CD4-positive, alpha-beta T cell (primary cell): ENCODE measurements at places on chromosomes 1 and 21. TPM values are rescaled to one million over a fixed set of nuclear protein-coding genes. Genes with fewer than 3 reads are reported as not detected.

The C8A gene
- not detected for total RNA-seq

The OR2M3 gene
- total RNA-seq: not detected

The CLDN17 gene
- total RNA-seq: not detected

The CGN gene
- 0.08 TPM for total RNA-seq

- no peak for DNase-seq
Observed at GRCh38 chr1:237199026-237199425, 157.0 kb downstream of the RYR2 start.

DNA sequence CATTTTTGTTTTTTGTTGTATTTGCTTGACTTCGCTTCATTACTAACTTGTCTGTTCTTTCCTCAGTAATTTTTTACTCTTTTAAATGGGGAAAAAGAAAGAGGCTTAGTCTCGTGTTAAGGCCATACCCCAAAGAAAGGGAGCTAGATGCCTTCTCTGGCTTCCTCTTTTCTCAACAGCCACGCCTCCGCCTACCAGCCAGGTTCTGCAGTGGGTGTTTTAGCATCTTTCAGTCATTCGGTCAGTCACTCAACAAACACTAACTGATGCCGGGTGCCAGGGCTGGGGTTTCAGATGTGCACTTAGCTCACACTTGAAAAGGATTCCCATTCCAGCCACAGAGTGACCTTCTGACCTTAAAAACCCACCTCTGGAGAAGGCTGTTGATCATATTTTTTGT, 46.3 kb upstream of the VAV3 start:
- DNase-seq: no peak

- DNase-seq: no peak
Observed at GRCh38 chr1:28132171-28133167, 44.0 kb downstream of the PTAFR start.

GRCh38 chr1:167654975-167655575, 25.0 kb downstream of the RCSD1 start:
- no peak for DNase-seq

DNA sequence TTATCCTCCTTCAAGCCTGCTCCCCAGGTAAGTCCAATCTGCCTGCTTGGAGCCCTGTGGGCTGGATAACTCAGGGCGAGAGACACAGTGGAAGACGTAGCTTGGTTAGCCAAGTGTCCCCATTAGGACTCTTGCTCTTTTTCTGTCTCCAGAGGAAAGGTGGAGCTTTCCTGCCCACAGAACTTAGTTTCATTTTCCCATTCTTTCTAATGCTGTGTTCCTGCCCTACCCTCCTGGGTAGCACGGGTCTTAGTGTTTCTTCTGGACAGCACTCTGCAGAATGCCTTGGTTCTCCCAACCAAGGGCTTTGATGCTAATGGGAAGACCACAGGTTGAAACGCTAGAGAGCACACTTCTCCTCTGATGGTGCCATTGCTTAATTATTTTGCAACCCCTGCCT, 92.5 kb upstream of the LRRC8D start:
- DNase-seq: no peak

DNA sequence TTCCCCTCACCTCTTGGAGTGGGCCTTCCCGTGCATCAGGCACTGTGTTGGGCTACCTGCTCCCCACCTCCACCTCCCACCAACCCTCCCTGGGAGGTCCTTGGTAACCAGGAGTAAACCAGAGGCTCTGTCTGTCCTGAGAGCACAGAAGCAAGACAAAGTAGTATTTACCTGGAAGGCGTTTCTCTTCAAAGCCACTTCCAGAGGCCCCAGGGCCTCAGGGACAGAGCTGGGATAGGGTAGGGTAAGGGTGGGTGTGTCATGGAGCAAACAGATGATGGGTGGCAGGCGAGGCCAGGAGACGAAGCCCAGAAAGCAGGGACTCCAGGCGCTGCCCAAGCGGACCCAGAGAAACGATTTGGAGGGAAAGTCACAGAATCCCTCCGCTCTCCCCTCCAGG, 77.2 kb upstream of the TARDBP start:
- DNase-seq: no peak

DNA sequence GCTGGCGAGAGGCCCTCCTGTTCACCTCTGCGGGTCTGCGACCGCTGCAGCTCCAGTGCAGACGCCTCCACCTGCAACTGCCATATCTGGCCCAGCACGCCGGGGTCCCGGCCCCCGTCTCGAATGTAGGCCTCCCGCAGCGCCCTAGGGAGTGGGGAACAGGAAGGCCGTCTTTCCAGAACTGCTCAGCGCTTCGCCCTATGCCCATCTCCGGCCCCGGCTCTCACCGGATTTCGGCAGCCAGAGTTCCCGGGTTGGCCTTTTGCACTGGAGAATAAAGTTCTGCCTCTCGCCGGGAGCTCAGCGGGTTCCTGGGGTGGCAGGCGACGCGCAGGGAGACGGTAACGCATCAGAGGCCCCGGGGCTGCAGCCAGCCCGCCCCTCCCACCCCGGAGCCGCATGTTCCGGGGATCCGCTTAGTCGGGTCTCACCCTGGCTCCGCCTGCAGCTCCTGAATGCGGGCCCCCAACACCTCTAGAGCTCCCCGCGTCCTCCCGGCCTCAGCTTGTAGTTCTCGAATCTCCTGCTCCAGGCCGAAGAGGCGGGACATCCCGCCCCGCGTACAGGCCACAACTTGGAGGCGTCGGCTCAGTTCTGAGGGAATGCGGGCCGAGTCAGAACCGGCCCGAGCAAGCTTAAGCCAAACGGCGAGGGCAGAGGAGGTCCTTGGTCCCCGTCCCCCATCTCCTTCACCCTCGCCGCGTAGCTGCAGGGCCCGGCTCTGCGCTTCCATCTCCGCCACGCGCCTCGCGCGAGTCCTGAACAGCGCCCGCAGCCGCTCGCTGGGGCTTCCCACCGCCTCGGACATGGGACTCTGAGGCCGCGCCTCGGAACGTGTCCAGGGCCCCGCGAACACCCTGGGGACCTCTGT, 1.1 kb downstream of the CCDC17 start:
- DNase-seq: no peak

- DNase-seq: no peak
Observed at GRCh38 chr1:53556657-53557227, 97.5 kb downstream of the DMRTB1 start.

- no peak for DNase-seq
Observed at GRCh38 chr1:193142409-193142808, 20.6 kb downstream of the CDC73 start.
